Left lung (tissue), 14 donors: ENCODE measurements at places on chromosomes 11 and 22. TPM values are rescaled to one million over a fixed set of nuclear protein-coding genes. Genes with fewer than 3 reads are reported as not detected.

Gene APOL5
- not detected for total RNA-seq

GRCh38 chr11:132911186-132911585, 621.1 kb downstream of the OPCML start:
- no peaks in the 10 kb centered on the region for H3K36me3 ChIP-seq
- H3K27ac ChIP-seq: no peak overlapping the region
- no peaks in the 10 kb centered on the region for H3K27me3 ChIP-seq
- peak; percentile 57 for DNase-seq
- no peaks in the 10 kb centered on the region for H3K4me1 ChIP-seq
- H3K4me3 ChIP-seq: no peak overlapping the region

Gene IGLL5
- 8.1 TPM for total RNA-seq

- H3K36me3 ChIP-seq: peaks cover 4% of the 10 kb centered on the region
- H3K4me1 ChIP-seq: peaks cover 22% of the 10 kb centered on the region
Measured at GRCh38 chr11:78406568-78407196, 10.9 kb downstream of the GAB2 start.

GRCh38 chr22:39178206-39179111, 26.0 kb upstream of the CBX7 start:
- no peak for DNase-seq
- H3K36me3 ChIP-seq: no peaks in the 10 kb centered on the region
- H3K27ac ChIP-seq: peak overlapping the region; percentile 20
- H3K4me3 ChIP-seq: no peak overlapping the region
- no peaks in the 10 kb centered on the region for H3K27me3 ChIP-seq
- H3K4me1 ChIP-seq: peaks cover 27% of the 10 kb centered on the region
